ENCODE measurements at places on chromosomes 6 and 20.

DNA sequence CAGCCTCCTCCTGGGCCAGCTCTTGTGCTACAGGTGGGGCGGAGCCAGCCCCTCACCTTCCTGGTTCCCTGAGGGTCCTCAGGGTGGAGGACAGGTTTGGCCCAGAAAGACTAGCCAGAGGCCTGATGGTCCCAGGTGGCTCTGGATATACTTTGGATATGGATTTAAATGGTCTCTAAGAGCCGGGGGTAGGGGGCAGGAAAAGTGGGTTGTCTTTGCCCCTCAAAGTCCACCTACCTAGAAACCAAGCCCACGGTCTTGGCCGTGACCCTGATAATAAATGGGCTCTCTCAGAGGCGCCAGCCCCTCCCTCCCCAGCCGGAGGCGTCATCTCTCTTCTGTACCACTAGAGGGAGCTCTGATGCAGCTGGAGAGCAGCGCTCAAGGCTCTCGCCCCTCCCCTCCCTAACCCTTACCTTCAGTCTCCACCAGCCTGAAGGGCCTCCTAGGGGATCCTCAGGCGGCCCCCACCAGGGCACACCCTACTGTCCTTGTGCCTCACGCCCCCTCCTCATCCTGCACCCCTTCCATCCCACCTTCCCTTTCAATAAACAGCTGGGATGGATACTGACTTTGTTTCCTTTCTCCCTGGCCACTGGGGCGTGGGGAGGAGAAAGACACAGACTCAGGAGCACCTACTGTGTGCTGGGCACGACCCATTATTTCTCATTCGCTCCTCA lies 7.5 kb downstream of the NRSN2 start:
- peak; percentile 62 for DNase-seq

DNA sequence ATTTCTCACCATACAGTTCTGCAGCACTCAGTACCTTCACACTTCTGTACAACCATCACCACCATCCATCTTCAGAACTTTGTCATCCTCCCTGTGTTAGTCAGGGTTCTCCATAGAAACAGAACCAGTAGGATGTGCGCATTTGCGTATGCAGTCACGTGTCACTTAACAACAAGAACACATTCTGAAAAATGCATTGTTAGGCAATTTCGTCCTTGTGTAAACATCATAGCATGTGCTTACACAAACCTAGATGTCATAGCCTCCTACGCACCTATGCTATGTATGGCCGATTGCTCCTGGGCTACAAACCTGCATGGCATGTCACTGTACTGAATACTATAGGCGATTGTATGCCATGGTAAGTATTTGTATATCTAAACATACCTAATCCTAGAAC lies 66.2 kb upstream of the PTPRT start:
- no peak for DNase-seq

- no peak for DNase-seq
These were observed 20.8 kb downstream of the CYP24A1 start for GRCh38 chr20:54153041-54153327.

- DNase-seq = no peak
These were observed 529.9 kb upstream of the MMS22L start for GRCh38 chr6:97812940-97813339.

DNA sequence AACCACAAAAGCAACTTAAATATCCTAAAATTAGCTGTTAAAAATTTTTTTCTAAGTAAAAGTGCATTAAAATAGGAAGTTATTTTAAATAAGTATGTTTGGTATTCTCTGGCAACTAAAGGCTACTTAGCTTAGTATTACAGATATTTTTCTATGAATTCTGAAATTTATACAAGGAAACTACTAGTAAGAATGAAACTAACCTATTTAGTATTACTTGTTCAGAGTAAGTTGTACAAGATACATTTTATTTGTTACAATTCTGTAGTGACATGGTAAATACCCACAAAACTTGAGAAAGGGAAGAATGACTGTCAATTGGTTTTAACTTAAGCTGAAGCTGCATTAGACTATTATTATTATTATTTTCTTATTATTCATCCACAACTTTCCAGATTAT lies 6.5 kb downstream of the PHIP start:
- DNase-seq = no peak

GRCh38 chr6:45877970-45878590 lies 137.6 kb downstream of the CLIC5 start:
- DNase-seq = no peak

DNA sequence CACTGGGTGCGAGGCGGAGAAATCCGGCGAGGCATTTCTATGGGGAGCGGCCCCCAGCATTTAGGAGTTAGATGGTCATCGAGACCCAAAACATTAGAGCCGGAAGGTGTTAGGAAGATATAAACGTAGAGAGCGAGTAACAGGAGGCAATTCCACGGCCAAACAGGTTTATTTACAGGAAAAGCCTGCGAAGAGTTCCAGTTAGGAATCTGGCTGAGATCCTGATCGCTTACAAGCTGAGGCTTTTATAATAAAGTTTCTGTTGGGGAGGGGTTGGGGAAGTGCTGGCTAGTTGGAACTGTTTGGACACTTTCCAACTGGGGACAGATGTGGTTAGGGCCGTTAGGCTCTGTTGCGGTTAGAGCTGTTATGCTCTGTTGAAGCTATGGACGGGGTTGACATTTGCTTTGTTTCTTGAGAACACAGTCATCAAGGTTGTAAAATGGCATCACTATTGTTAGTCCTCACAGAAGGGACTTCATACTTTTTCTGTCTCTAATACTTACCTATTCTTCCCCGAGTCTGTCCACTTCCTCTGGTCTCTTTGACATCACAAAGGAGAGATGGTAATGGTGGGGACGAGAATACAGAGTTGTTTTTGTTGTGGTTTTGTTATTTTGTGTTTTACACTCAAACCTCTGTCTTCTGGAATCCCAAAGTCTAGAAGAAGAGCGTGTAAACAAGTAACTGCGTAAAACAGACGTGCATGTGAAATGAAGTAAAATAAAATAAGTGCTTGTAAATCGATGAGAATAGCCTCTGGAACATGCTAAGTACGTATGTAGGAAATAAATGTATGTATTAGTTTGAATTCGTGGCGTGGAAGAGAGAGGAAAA lies 554 bp upstream of the ZSCAN31 start:
- no peak for DNase-seq

DNA sequence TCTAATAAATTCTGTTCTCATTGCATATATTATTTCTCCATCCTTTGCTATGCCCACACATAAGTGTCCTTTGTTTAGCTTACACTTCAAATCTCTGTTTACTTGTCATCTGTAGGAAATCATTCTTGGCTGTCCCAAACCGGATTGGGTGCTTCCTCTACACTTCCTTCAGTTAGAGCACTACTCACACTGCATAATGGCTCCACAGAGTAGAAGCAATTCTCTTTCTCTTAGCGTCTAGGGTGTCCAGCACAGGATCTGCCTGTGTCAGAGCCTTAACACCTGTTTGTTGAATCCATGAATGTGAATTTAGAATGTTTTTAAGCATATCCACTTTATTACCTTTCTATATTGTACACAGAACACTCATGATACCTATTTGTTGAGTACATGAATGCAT lies 87.0 kb upstream of the BMP2 start:
- DNase-seq = no peak

DNA sequence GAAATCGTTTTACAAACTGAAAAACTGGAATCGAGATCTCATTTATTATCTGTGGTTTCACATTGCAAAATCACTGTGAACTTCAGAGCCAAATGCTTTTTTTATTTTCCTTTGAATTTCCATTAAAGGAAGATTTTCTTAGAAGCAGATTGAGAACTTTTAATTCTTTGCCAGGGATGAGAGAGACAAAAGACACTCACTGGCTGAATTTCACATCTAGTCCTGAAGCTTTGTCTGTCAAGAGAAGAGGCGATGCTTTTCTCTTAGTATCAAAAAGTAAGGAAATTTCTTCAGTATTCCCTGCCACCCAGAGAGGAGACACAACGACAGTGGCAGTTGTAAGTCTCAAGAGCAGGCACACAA lies 141.8 kb downstream of the TMEM200A start:
- DNase-seq = no peak

DNA sequence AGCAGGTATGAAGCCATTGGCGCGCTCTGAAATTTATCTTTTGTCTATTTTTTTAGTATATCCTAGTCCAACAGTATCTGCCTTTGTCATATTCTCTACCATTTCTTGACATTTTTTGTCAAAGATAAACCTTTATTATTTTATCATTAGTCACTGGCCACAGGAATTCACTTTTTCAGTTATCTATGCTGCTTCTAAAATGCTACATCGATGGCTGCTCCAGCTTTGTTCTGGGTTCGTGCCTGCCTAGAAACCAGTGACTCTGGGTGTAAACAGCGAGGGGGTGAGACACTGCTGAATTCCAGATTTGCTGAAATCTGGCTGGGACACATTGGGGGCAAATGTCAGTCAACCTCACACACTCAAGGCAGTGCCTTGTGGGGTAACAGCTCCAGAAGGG lies 193.4 kb downstream of the CDC5L start:
- DNase-seq = no peak

DNA sequence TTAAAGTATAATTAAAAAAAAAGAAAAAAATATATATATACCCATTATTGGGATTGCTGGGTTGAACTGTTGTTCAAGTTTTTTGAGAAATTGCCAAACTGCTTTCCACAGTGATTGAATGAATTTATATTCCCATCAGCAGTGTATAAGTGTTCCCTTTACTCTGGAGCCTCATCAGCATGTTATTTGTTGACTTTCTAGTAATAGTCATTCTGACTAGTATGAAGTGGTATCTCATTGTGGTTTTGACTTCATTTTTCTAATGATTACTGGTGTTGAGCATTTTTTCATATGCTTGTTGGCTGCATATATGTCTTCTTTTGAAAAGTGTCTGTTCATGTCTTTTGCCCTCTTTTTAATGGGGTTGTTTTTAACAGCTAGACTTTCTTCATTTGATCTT lies 1260.8 kb upstream of the GJE1 start:
- DNase-seq = no peak

- no peak for DNase-seq
These were observed 87.0 kb upstream of the OLIG3 start for GRCh38 chr6:137581019-137581707.

- DNase-seq = no peak
These were observed 3.5 kb downstream of the LHFPL5 start for GRCh38 chr6:35808688-35809087.

DNA sequence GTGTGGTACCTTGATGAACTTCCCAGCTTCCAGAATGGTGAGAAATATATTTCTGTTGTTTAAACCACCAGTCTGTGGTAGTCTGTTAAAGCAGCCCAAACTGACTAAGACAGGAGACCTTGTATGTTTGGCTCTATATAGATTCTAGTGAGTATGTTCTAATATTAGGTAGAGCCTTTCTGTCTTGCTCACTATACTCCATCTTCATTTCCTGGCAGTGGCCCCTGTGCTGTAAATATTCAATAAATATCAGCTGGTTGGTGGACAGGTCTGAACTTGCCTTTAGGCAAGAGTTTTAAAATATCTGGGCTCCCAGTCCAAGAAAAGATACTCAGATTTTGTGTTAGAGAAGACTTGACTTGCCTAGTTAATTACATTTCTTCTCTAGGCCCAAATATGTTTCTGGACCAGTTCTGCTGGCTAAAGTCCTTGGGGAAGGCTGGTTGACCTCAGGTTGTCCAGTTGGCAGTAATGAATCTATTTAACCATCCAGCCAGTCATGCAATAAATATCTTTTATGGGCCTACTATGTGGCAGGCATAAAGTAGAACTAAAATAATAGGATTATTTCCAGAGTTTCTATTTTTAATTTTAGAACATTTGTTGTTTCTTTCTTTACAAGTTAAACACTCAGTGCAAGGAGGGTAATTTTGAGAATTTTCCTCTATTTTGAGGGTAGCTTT lies 22.3 kb downstream of the PPP1R14C start:
- no peak for DNase-seq

GRCh38 chr6:129704708-129705107 lies 5.3 kb downstream of the ARHGAP18 start:
- DNase-seq = no peak

- DNase-seq = no peak
These were observed 27.2 kb downstream of the ERMARD start for GRCh38 chr6:169778646-169779045.

- DNase-seq = peak; percentile 11
These were observed 1.3 kb upstream of the DNAH8 start for GRCh38 chr6:38713812-38714211.

GRCh38 chr6:98384334-98384733 lies 450.0 kb upstream of the POU3F2 start:
- DNase-seq = no peak

- no peak for DNase-seq
These were observed 4.1 kb upstream of the PAX1 start for GRCh38 chr20:21701171-21701876.

GRCh38 chr20:62050166-62051120 lies 15.2 kb downstream of the TAF4 start:
- no peak for DNase-seq

DNA sequence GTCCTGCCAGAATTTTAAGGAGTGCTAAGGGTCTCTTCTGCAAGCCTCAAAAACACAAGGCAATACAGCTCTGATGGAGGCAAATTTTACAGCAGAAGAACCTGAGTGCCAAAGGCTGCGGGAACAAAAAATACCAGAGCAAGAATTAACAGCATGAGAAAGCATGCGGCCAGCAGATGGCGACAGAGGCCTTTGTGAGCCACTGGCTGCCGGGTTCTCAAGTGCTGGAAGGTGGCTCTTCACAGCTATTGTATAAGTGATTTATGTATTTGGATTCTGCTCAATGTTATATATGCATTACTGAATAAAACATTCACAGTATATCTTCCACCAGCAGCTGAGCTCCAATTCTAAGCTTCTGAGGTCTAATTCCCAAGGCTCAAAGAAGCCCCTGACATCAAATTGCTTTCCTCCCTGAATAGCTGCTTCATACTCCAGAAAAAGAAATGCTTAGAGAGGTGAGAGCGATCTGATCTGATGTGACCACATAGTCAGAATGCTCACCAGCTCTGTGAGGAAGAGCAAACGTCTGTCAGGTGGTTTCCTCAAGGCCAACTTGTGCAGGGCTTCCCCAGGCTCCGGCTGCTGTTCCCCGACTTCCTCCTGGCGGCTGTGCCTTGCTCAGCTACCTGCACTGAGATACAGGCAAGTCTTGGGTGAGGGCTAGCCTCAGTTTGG lies 58.6 kb downstream of the PPP1R3G start:
- peak; percentile 82 for DNase-seq

GRCh38 chr6:31065556-31065955 lies 46.8 kb downstream of the C6orf15 start:
- no peak for DNase-seq
